Fibroblast of skin of left biceps (primary cell): ENCODE measurements at places on chromosomes 1 and 21.

DNA sequence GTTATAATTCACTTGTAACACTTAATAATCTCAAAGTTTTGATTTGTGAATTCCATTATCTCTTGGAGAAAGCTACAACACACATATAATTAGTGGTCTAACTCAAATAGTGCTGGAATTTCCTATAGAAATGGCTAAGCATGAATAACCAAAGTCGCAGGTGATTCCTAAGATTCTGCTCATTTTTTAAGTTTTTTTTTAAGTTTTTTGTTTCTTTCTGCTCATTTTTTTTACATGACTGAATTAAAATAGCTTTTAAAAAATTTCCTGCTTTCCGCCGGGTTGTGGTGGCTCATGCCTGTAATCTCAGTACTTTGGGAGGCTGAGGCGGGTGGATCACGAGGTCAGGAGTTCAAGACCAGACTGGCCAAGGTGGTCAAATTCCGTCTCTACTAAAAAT is 90.4 kb downstream of the APP start:
- DNase-seq: no peak

- no peak for DNase-seq
Observed at GRCh38 chr1:32791881-32792280, 25.3 kb downstream of the YARS1 start.

GRCh38 chr1:156623946-156624813 is 5.0 kb downstream of the HAPLN2 start:
- no peak for DNase-seq

DNA sequence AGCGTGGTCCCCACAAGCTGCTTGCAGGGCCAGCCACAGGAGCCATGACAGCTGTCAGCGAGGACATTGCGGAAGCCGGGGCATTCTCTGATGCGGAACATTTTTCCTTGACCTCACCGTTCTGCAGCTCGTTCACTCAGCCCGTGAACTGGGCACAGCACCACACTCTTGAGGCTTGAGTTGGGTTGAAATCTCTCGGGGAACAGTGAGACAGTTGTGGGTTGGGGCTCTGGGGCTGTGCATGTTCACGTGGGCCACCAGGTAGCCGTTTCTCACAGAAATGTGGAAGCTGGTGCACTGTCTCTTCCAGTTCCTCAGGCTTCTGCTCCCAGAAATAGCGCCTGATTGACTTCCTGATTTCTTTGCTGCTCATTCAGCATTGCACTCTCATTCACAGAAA is 69.8 kb downstream of the SPSB1 start:
- no peak for DNase-seq

- no peak for DNase-seq
Observed at GRCh38 chr1:43557744-43558245, 27.1 kb downstream of the PTPRF start.

DNA sequence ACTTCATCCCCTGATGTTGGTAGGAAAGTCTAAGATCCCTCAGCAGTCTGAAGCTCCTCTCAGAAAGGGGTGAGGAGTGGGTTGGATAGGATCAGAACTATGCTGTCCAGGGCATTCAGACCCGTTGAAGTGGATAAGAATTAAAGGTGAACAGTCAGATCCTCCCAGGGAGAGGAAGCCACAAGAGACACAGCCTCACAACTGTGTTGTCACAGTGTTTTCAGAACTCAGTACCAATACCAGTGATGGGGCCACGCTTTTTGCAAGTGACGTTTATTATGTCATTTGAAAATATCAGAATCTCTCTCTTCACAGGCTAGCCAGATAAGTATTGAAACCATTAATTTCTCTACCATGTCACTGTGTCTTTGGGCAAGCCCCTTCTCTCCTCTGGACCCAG is 15.4 kb upstream of the EPS15 start:
- DNase-seq: no peak

- DNase-seq: no peak
Observed at GRCh38 chr21:44969931-44970755, 30.3 kb downstream of the SLX9 start.

DNA sequence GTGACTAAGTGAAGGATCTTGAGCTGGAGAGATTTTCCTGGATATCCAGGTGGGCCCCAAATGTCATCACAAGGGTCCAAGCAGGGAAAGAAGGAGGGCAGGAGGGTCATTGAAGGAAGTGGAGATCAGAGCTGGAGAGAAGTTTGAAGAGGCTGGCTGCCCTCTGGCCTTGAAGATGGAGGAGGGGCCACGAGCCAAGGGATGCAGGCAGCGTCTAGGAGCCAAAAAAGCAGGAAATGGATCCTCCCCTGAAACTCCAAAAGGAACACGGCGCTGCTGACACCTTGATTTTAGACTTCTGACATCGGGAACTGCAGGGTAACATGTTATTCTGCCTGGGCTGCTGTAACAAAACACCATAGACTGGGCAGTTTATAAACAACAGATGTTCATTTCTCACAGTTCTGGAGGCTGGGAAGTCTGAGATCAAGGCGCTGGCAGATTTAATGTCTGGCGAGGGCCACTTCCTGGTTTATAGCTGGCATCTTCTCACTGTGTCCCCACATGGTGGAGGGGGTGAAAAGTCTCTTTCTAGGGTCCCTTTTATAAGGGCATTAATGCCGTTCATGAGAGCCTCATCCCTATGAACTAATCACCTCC is 28.8 kb upstream of the ZBTB21 start:
- no peak for DNase-seq

GRCh38 chr1:111656086-111657017 is 36.8 kb downstream of the RAP1A start:
- DNase-seq: peak; percentile 17

GRCh38 chr1:98467586-98467985 is 193.9 kb upstream of the SNX7 start:
- DNase-seq: no peak

DNA sequence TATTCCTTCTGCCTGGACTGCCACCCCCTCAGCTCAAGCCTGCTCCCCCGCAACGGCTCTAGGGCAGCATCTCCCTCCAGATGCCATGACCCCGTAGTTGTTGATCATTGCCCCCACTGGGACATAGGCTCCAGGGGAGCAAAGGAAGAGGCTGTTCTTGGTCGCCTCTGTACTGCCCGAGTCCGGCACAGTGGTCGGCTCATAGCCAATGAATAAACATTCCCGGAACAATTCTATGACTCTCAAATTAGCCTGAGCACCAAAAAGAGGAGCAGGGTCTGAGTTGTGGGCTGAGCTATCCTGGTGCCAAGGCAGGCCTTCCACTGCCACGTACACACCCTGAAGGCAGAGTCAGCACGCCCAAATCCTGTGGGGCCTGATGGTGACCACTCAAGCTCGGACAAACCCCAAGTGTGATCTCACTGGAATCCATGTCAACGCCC is 33.1 kb downstream of the CAPZB start:
- DNase-seq: no peak

DNA sequence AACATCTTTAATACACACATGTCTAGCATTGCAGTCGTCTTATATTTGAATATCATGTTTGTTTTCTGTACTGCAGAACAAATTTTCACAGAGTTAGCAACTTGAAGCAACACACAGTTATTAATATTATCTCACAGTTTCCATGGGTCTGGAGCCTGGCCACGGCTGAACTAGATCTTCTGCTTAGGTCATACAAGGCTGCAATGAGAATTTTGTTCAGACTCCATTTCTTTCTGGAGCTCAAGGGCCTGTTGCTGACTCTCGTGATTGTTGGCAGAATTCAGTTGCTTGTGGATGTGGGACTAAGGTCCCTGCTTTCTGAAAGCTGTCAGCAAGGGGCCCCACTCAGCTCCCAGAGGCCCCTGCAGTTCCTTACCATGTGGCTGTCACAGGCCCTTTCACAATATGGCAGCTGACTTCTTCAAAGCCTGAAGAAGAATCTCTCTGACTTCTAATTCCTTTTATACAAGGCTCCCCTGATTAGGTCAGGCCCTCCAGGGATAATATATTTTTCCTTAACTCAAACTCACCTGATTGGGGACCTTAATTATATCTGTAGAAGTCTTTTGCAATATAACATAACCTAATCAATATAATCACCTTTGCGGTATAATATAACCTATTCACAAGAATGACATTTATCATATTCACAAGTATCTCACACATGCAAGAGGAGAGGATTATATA is 296.3 kb downstream of the NFIA start:
- DNase-seq: no peak

GRCh38 chr1:210328746-210329503 is at the start of gene HHAT:
HHAT (plus strand) TSS chr1:210328902; CDS start chr1:210348976, 20,074 bp downstream.
- DNase-seq: peak; percentile 39

- no peak for DNase-seq
Observed at GRCh38 chr1:4127592-4128140, 227.6 kb upstream of the C1orf174 start.

DNA sequence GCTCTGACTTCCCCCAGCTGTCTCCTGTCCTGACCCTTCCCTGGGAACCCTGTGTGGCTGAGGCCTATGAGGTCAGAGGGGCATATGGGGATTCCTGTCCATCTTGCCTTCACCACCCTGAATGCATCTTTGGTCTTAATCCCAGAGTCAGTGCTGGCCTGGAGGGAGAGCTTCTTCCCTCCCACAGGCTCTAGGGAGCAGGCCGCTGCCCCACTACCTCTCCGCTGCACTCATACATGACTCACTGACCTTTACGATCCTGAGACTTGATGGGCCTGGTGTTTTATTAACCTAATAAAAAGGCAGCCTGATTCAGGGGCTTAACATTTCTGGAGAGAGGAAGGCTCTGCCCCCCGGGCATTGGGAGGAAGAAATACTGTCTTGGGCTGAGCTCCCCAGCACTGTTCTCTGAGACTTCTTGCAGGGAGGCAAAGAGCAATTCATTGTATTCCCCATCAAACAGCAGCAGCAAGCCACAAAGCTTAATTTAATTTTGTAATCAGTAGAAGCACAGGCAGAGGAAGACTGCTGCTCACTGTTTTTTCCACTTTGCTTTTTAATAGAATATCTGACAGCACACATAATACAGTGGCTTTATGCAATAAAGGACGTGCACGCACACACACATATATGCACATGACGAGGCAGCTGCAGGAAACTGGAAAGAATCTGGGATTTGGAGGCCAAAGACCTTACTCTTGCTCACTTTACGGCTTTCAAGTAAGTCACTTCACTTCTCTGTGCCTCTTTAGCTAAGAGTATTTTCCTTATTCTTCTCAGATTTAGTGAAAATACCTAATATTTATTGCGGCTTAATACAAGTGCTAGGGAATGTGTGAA is 89.2 kb upstream of the GRIK3 start:
- no peak for DNase-seq
